ENCODE measurements at places on chromosomes 6 and 20. TPM values are rescaled to one million over a fixed set of nuclear protein-coding genes. Genes with fewer than 3 reads are reported as not detected.
A peak's percentile ranks its signal among the peaks of the same experiment; 100 is the strongest.

Gene ZSCAN23
- 1.3 TPM for total RNA-seq

DNA sequence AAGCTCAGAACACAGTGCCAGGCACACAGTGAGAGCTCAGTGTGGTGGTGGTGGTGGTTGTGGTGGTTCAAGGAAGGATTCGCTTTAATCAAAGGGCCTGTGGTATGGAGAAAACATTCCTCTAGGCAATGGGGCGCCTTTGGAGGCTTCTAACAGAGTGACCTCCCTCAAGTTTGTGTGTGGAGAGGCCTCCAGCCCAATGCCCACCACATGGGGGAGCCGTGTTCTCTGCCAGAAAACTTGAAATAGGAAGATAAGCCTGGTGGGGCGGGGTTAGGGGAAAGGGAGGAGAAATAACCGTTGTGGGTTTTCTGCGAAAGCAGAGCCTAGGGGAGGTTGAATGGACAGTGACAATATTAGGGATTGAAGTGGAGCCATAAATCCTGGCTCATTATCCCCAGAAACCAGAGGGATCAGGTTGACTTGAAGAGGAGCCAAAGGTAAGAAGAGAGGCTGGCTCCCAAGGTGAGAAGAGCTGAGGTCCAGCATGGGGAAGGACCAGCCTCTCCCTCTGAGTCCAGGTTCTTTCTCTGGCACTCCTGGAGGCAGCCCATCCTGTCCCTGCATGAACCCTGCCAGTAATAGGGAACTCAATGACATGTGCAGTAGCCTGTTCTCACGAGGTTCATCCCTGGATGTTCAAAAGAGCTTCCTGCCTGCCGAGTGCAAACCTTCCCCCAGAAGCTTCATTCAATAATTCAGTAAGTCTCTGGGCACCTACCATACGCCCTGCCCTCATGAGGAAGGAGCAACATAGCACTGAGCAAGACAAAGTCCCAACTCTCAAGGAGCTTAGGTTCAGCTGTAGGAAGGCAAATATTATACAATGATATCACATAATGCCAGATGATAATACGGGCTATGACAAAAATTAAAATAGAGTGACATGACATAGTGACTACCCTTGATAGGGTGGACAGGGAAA lies 51.4 kb downstream of the TGM2 start:
- DNase-seq = peak; percentile 41

- no peak for DNase-seq
These were observed 169.2 kb upstream of the MANEA start for GRCh38 chr6:95408111-95408510.

- DNase-seq = no peak
These were observed 2.2 kb downstream of the SRSF3 start for GRCh38 chr6:36596356-36596755.

DNA sequence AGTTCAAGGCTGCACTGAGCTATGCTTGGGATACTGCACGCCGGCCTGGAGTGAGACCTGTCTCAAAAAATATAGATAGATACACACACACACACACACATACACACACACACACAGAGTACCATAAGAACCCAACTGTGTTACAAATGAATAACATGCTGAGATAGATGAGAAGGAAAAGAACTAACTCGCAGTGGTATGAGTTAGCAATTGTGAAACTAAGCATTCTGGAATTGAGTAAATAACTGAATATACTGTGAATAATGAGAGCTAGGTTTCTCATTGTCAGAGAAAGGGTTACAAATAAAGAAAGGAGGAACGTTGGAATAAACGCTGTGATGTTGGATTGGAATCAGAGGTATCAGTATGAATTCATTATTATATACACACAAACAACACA lies 14.6 kb upstream of the FAXC start:
- no peak for DNase-seq

All from heart right ventricle (tissue), 16 donors.